ENCODE measurements at places on chromosomes 3 and 15.

- DNase-seq = no peak
Observed at GRCh38 chr15:90607361-90607760, 77.6 kb downstream of the CRTC3 start.

GRCh38 chr3:52022323-52023100, 26.8 kb upstream of the RPL29 start:
- no peak for DNase-seq

DNA sequence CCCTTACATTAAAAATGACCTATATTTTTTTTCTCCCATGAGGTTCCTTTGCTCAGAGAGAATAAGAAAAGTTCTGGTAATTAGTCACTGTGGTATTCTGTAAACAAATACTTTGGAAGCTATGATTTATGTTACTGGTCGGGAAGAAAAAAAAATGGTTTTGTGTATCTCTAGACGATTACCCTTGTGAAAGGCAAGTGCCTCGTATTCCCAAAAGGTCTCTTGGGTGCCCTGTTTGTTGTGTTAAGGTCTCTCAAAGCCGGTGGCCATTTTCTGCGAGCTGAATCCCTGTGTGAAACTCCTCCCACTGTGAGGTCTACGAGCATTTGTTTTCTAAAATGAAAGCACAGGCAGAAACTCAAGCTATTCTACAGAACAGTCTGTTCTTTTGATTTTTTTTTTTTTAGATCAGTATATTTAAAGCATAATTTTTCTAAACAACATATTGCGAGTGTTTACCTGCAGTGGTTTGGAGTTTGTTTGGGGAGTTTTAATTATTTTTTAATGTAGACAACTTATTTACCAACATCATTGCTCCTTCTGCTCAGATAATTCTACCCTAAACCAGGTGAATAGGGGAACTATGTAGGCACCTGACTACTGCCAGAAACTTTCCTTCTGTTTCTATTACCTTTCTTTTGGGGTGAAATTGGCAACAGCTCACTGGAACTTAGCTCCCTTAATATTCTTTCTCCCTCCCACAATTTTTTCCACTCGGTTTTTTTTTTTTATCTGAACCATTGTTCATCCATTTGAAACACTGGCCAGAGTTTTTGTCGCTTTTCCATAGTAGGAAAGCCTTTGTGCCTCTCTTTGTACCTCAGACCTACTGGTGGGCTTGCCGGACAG, 44.0 kb downstream of the ZBTB38 start:
- peak; percentile 11 for DNase-seq

GRCh38 chr3:122919291-122919610, 108.3 kb downstream of the SEMA5B start:
- DNase-seq = no peak

- no peak for DNase-seq
Observed at GRCh38 chr3:133361435-133361834, 38.4 kb upstream of the BFSP2 start.

DNA sequence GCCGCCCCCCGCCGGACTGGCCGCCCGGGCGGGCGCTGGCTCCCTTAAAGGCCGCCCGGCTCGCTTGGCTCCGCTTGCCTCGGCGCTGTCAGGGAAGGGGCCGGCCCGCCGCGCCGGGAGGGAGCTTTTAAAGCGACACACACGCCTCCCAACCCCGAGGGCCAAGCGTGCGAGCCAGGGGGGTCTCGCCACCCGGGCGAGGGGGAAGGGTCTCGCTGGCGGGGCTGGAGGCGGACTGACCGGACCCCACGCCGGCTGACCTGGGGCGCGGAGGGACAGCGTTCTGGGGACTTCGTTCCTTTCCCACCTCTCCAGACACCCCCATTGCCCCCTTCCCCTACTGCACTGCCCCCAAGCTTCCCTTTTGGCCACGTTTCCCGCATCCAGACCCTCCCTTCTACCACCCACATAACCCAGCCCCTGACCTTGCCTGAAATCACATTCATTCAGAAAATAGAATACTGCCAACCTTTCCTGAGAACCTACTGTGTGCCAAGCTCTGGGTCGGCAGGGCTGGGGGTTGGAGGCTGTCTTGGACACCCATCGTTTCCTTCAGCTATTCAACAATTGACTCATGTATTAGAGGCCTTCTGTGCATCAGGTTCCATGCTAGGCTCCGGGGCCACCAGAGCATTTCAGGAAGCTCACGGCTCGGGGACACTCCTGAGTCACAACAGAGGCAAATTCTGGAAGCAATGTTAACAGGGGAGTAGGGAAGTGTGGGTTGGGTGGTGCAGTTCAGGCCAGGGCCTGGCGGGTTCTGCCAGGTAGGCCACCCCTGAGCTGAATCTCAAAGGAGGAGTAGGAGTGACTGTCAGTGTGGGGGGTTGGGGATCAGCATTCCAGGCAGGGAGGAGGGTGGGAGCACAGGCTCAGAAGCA, at the start of gene INSYN1:
Gene INSYN1 (minus strand): TSS at position 102 of the 881 bp plus-strand sequence. CDS start 2,221 bp downstream, outside the sequence.
- DNase-seq = no peak

GRCh38 chr15:91589360-91589759, 264.1 kb upstream of the SLCO3A1 start:
- DNase-seq = no peak

DNA sequence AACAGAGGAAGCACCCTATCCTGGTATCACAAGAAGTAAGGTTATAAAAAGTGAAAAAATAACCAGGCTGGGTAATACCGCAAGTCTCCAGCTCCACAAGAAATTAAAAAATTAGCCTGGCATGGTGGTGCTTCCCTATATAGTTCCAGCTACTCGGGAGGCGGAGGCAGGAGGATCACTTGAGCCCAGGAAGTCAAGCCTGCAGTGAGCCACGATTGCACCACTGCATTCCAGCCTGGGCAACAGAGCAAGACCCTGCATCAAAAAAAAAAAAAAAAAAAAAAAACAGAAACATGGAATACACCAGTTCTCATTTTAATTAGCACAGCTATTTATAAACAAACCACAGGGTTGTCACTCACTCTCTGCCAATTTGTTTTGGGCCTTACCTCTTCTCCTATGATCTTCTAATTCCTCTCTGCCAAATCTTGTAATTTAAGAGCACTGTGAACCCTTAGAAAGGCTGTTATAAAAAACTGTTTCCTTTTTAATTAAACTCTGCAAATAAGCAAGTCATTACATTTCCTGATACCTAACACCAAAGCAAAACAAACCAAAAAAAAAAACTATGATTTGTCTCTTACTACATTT, 22.6 kb downstream of the DCUN1D1 start:
- no peak for DNase-seq

DNA sequence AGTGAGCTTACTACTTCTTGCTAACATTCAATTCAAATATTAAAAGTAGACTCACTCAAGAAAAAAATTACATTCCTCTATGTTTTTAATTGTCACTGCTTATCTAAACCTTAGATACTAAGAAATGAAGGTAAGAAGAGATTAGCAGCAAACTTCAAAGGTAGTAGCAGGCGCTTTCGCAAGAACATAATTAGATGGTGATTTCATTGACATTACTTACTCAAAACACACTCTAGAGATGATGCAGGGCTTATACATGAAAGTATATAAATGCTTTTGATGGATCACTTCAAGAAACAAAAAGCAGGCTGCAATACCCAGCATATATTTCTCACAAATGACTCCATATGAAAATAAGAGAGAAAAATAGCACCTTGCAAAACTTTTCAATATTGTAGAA, 86.8 kb downstream of the FSIP1 start:
- DNase-seq = no peak

- DNase-seq = no peak
Observed at GRCh38 chr3:42081838-42082473, 9.2 kb upstream of the TRAK1 start.

GRCh38 chr3:131819381-131820055, 215.3 kb downstream of the CPNE4 start:
- no peak for DNase-seq

DNA sequence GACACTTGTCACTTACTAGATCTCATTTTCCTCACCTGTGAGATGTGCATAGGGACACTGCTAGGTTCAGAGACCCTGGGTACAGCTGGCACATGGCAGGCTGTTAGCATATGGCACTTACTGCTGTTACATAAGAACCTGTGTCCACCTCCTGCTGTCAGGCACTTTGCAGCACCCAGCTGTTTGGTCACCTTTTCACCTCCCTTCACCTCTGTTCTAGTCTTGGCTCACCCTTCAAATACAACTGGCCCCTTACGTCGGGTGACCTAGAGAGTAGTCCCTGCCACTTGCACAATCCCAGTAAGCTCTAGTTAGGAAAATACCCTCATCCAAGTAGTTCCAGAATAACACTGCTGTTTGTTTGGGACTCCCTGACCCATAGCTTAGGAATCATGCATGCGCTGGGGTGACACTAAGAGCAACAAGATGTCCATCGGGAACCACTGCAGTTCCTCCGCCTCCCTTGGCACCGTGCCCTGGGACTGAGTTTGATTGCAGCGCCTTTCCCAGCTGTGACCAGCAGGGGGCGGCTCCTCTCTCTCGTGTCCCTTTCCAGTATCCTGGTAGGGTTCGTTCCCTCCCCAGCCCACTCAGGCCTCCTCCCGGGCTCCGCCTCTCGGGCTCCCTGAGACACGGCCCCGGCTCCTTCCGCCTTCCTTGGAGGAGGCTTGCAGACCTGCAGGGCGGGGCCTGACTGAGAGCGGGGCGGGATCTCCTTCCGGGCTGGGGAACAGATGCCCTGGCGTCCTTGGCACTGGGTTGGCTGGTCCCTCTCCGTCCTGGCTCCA, 78.6 kb downstream of the ABHD5 start:
- peak; percentile 58 for DNase-seq

GRCh38 chr15:76451540-76451939, 115.0 kb downstream of the ISL2 start:
- no peak for DNase-seq

DNA sequence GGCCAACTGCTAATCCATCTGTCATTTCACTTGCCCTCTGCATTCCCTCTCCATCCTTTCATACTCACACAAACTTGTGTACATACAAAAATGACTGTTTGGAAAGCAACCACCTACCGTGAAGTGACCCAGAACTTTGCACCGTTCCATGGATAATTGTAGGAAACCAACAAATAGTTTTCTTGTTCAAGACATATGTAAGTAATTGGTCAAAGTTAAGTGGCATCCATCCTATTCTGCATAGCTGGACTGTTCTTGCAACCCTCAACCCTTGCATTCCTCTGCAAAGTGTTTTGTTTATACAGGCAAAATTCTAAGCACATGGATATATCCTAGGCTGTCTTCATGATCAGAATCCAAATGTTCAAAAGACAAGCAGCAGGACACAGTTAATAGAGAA, 592.5 kb downstream of the MECOM start:
- DNase-seq = no peak
